Neural crest cell (in vitro differentiated cells): ENCODE measurements at places on chromosomes 5 and 9.

GRCh38 chr9:73775757-73776156 is 624.1 kb downstream of the ANXA1 start:
- H3K27ac ChIP-seq = no peak overlapping the region
- DNase-seq = no peak
- H3K27me3 ChIP-seq = no peaks in the 10 kb centered on the region
- no peak overlapping the region for H3K4me3 ChIP-seq
- no peaks in the 10 kb centered on the region for H3K4me1 ChIP-seq

DNA sequence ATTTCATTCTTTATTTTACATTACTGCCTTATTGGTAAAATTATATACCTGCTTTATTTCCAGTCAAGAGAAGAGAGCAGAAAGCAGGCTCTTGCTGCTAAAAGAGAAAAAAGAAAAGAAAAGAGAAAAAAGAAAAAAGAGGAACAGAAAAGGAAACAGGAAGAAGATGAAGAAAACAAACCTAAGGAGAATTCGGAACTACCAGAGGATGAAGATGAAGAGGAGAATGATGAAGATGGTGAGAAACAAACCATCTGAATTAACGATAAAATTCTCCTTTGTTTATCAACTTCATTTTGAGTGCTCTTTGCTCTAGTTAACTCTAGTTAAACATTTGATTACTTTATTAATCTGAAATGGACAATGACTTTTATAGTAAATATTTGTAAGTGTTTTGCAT is 23.5 kb upstream of the EIF4EBP3 start:
- no peak overlapping the region for H3K4me3 ChIP-seq
- no peaks in the 10 kb centered on the region for H3K4me1 ChIP-seq
- peaks cover 14% of the 10 kb centered on the region for H3K36me3 ChIP-seq
- no peak overlapping the region for H3K27ac ChIP-seq

GRCh38 chr9:111959468-111960359 is 63.1 kb downstream of the UGCG start:
- H3K27me3 ChIP-seq = no peaks in the 10 kb centered on the region
- H3K4me1 ChIP-seq = peaks cover 6% of the 10 kb centered on the region
- H3K27ac ChIP-seq = peak overlapping the region; percentile 70
- H3K36me3 ChIP-seq = no peaks in the 10 kb centered on the region
- H3K4me3 ChIP-seq = no peak overlapping the region
- no peak for DNase-seq

DNA sequence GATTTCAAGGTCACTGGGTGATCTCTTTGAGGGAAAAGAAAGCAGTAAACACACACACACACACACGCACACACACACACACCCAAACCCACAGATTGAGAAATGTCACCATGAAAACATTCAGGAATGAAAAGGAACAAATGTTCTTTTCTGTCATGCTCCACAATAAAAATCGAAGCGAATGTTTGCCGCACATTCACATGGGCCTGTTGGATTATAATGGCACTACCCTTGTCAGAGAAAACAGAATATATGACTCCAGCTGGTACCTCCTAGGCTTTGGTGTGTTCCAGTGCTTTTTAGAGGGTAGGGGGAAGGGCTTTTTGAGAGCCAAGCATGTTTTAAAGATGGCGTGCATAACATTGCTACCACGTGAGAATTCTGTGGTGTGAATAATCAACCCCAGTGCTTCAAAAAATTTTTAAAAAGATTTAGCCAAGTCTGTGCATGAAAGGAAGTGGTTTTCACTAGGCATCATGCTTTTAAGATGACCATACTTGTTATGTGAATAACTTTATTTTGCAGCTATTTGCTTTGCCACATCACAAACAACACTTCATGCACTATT is 120.8 kb upstream of the ZNF608 start:
- H3K27ac ChIP-seq = peak overlapping the region; percentile 29
- H3K27me3 ChIP-seq = no peaks in the 10 kb centered on the region
- no peaks in the 10 kb centered on the region for H3K36me3 ChIP-seq
- H3K4me3 ChIP-seq = no peak overlapping the region

DNA sequence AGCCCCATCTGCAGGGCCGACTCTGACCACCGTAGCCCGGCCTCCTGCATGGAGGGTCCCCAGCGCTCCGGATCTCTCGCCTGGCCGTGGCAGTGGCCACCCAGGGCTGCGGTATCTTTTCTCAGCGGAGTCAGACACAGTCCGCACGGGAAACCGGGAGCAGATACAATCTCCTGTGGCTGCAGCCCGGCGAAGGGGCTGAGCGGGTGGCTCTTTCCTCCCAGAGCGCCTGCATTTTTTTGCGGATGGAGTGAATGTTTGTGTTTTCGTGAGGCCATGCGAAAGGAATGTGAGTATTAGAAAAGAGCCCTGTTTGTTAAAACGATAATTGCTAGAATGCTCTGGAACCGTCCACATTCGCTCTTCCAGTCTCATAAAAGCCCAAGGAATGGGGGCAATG is 53.4 kb upstream of the PTCH1 start:
- H3K4me1 ChIP-seq = peaks cover 20% of the 10 kb centered on the region
- no peaks in the 10 kb centered on the region for H3K36me3 ChIP-seq

DNA sequence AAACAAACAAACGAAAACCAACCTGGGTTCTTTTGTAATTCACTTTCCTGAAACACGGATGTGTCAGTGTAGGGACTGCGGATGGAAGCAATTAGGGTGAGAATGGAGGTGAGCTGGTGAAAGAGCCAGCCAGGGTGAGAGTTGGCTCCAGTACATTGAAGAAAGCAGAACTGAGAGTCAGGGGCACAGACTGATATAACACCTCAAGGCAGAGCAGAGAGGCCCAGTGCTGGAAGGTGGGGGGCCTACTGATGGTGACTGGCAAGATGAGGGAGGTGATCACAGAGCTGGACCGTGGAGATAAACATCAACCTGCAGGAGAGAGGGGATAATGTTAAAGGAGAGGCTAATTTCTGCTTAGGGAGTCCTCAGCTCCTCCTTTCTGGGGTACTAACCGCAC is 221.1 kb downstream of the MAN2A1 start:
- H3K4me1 ChIP-seq = peaks cover 6% of the 10 kb centered on the region
- DNase-seq = no peak

DNA sequence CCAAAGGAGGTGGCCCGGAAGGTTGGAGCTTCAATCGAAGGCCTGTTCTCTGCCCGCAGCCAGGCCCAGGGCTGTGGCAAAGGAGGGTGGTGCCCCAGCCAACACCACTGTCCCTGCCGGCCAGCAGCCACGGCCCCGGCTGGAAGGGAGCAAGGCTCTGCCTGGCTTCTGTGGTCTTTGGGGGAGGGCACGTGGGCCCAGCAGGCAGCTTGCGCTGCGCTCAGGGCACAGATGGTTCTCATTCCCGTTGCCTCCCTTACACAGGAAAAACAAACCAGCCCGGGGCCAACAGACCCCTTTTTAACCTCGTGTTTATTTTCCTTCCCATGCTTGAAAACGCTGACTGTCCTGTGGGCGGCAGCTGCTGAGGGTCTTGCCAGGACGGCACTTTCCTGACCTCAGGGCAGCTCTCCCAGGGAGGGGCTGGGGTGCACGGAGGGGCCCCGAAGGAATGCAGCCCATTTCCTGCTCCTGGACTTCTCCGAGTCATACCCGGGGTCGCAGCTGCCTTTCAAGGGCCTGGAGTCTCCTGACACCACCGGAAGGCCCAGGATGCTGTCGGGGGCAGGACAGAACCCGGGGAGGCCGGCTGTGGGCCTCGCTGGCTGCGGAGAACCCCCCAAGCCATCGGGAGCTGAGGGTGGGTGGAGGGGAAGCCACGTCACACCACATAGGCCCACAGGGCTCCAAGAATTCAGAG is 1.1 kb upstream of the GPSM1 start:
- peaks cover 15% of the 10 kb centered on the region for H3K4me1 ChIP-seq
- peak overlapping the region; percentile 72 for H3K4me3 ChIP-seq

GRCh38 chr9:72950875-72951442 is 1.9 kb downstream of the ALDH1A1 start:
- H3K36me3 ChIP-seq = no peaks in the 10 kb centered on the region
- no peak for DNase-seq
- H3K27ac ChIP-seq = no peak overlapping the region

DNA sequence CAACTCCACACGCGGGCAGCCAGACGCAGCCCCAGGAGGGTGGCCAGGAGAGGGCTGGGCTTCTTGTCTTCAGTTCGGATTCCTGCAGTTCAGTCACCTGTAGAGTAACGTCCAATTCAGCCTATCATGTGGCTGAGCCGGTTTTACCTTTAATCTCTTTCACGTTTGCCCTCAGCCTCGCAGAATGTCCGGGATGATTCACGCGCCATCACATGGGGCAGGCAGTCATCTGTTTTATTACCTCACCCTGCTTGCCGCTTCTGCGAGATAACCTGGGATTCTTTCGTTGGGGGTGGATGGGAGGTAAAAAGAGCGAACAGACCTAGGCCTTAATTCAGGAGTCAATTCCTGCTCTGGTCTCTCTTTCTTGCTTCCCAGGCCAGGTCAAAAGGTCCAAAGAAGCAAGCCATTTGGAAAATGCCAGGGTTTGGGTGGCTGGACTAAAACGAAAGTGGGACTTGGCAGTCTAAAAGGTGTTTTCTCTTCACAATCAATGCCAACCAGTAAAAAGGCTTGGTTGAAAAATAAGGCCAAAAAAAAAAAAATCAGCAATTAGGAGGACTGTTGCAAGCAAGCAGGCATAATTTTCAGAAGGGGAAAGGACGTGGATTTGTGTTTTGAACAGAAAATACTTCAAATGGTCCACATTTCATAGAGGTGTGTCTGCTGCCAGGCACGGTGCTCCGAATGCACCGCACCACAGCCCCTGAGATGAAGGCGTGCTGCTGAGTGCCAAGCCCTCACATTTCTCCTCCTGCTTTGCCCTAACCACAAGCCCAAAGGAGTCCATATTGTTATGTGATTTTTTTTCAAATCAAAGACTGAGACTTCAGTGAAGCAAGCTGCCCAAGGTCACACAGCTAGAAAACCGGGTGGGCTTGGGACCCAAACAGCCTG is 2.8 kb upstream of the WWC1 start:
- H3K36me3 ChIP-seq = peaks cover 3% of the 10 kb centered on the region
- H3K4me3 ChIP-seq = peak overlapping the region; percentile 20
- H3K4me1 ChIP-seq = peaks cover 17% of the 10 kb centered on the region
- DNase-seq = no peak

- H3K27me3 ChIP-seq = no peaks in the 10 kb centered on the region
- peaks cover 18% of the 10 kb centered on the region for H3K36me3 ChIP-seq
- no peak for DNase-seq
- H3K4me1 ChIP-seq = peaks cover 47% of the 10 kb centered on the region
- H3K27ac ChIP-seq = no peak overlapping the region
- H3K4me3 ChIP-seq = peak overlapping the region; percentile 8
Measured at GRCh38 chr5:74519161-74519571, 121.4 kb downstream of the ENC1 start.

DNA sequence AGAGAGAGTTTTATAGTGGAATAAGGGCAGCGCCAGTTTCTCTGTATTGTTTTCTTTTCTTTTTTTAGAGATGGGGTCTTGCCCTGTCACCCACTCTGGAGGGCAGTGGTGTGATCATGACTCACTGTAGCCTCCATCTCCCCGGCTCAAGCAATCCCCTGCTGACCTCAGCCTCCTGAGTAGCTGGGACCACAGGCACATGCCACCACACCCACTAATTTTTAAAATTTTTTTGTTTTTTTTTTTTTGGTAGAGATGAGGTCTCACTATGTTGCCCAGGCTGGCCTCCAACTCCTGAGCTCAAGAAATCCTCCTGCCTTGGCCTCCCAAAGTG is 119.0 kb downstream of the PIK3R1 start:
- no peaks in the 10 kb centered on the region for H3K4me1 ChIP-seq
- DNase-seq = no peak
- H3K4me3 ChIP-seq = no peak overlapping the region
- no peaks in the 10 kb centered on the region for H3K27me3 ChIP-seq

DNA sequence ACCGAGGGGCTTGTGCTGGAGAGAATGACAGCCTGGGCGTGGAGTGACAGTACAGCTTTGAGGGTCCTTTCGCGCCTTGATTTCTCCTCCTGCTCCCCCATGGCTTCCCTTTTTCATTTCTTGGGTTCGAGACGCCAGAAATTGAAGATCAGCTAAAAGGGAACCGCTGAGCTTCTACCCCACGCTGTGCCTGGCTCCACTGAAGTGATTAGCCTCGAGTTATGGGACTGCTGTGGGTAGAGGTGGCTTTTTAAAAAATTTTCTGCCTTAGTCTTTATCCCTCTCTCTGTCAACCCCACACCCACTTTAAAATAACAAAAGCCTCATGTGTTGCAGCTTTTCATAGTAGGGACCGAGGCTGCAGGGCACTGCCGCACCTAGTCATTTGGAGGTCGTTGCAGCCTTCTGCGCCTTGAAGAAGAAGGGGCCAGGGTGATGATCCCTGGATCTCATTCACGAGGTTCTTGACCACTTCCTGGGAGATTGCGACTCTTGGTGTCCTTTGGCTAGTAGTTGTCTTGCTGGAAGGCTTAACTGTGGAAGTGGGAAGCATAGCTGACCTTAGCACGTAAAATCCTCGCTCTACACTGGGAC is 603 bp downstream of the PPIP5K2 start:
- no peaks in the 10 kb centered on the region for H3K36me3 ChIP-seq
- H3K4me3 ChIP-seq = peak overlapping the region; percentile 91
- peaks cover 31% of the 10 kb centered on the region for H3K4me1 ChIP-seq
- H3K27ac ChIP-seq = peak overlapping the region; percentile 98

DNA sequence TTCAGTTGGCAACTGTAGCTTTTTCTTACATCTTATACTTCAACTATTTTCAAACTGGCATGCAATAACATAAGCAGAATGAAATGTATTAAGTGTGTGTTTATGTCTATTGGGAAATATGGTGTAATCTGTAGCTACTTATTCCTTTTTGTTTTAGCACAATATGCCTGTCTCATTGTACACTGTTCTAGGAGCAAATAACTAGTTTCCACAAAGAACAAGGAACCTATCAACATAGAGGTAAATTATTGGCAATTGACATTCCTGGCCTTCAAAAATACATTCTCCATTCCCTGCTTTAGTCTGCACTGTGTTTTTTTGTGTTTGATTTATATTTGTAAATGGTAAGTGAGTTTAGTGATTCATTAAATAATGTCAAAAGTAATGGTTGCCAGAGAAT is 75.7 kb downstream of the FBXL7 start:
- H3K27ac ChIP-seq = no peak overlapping the region
- peaks cover 65% of the 10 kb centered on the region for H3K4me1 ChIP-seq
- H3K4me3 ChIP-seq = no peak overlapping the region
- no peak for DNase-seq

GRCh38 chr5:58071566-58071965 is 388.3 kb downstream of the PLK2 start:
- peak; percentile 8 for DNase-seq
- H3K36me3 ChIP-seq = no peaks in the 10 kb centered on the region
- H3K4me1 ChIP-seq = peaks cover 34% of the 10 kb centered on the region
- H3K4me3 ChIP-seq = no peak overlapping the region
- H3K27me3 ChIP-seq = no peaks in the 10 kb centered on the region
